ENCODE measurements at places on chromosomes 6 and 20. TPM values are rescaled to one million over a fixed set of nuclear protein-coding genes. Genes with fewer than 3 reads are reported as not detected.

The HLA-DQA2 gene
- 2.7 TPM for total RNA-seq

DNA sequence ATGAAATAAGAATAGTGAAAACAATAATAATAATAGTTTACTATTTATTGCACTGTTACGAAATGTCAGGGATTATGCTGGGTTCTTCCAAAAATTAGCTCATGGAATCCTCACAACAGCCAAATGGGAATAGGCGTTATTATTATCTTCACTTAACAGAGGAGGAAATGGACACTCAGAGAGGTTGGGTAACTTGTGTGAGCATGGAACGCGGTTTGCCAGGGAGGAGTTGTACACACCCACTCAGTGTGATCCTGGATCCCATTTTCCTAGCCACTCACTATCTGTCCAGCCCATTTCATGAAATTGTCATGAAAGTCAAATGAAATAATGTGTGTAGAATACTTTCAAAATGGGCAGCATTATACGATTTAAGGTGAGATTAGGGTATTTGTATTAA, 4.6 kb downstream of the NELFCD start:
- no peak for DNase-seq

The RPS6KA2 gene
- total RNA-seq, result 2.0 TPM

GRCh38 chr6:167350731-167351655, 26.1 kb downstream of the TTLL2 start:
- peak; percentile 72 for DNase-seq

The FAM83B gene
- not detected for total RNA-seq

DNA sequence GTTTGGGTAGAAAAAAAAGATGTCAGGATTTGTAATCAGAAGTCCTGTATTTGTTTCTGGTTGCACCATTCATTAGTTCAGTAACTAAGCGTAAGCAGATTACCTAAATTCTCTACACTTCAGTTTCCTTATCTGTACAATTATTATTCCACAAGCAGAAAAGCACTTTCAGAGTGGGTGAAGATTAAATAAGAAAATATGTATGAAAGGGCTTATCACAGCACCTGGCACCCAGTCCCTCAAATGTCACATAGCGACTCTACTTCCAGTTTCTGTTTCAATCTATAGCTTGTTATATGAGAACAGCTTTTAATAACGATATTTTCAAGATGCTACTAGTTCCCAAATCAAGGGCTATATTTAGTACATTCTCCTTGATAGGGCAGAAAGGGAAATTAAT, 31.4 kb downstream of the RGS17 start:
- DNase-seq, result no peak

DNA sequence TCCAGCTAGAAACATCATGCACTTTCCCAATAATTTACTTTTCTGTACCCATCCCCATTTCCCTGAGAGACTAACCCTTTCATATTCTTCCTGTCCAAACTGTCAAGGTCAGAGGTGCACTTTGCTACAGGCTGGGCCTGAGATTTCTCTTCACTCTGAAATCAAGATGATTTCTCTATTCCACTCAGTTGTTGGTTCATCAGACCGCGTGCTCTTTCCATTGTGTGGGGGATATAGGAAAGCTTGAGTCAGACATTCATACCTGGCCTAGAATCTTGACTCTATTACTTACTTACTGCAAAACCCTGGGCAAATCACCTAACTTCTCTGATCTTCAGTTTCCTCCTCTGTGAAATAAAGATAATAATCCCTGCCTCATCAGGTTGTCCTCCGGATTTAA, 4.7 kb upstream of the ZDHHC14 start:
- no peak for DNase-seq

DNA sequence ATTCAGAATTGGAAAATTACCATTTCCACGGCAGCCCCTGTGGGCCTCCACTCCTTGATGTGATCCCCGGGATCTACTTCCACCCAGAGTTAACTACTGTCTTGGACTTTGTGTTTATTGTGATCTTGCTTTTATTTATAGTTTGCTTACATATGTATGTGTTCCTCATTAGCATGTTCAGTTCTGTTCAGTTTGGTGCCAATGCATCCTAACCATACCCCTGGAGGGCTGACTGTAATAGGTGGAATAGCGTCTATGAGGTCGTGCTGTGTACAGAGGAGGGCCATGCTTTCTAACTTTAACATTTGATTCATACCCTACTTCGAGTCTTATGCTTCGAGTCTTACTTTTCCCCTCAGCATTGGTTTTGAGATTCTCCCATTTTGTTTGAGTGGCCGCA, 104.3 kb upstream of the SLC24A3 start:
- DNase-seq, result no peak

- DNase-seq, result no peak
These were observed 30.2 kb upstream of the NHSL1 start for GRCh38 chr6:138529478-138529877.

The AIF1 gene
- total RNA-seq, result 55.5 TPM

The BFSP1 gene
- 0.76 TPM for total RNA-seq

DNA sequence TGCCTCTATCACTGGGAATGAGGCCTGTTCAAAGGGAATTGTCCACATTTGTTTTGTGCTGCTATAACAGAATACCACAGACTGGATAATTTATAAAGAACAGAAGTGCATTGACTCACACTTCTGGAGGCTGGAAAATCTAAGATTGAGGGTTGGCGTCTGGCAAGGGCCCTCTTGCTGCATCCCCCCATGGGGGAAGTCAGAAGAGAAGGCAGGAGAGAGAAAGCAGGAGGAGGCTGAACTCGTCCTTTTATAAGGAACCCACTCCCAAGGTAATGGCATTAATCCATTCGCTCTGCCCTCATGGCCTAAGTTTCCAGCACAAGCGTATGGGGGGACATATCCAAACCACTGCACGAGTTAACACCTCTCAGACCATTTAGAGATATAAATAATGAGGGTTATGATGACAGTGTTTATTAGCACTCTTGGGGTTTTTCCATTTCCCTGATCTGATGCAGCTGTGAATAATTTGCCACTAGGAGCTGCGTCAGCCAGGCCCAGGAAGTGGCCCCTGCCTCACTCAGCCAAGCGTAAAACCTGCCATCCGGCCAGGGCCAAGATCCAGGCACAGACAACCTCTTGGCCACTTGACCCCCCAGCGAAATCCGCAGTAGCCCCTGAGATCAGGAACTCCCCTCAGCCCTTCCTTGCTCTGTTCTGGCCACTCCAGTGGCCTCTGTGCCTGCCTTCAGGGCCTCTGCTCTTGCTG, 14.2 kb upstream of the SLCO4A1 start:
- DNase-seq, result no peak

DNA sequence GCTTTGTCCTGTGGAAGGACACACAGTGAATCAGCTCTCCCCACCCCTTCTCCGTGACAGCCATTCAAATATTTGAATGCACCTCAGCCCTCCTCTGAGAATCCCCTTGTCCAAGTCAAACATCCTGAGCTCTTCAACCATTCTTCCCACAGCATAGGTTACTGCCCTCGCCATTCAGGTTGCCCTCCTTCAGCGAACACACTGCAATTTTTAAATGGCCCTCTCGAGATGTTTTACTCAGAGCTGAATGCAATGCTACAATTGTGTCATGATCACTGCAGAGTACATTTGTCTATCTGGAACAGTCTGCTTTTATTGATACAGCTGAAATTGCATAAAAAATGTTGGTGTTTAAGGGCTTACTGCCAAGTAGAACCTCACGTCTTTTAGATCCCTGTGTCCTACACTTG, 48.9 kb downstream of the SLC2A12 start:
- DNase-seq, result no peak

DNA sequence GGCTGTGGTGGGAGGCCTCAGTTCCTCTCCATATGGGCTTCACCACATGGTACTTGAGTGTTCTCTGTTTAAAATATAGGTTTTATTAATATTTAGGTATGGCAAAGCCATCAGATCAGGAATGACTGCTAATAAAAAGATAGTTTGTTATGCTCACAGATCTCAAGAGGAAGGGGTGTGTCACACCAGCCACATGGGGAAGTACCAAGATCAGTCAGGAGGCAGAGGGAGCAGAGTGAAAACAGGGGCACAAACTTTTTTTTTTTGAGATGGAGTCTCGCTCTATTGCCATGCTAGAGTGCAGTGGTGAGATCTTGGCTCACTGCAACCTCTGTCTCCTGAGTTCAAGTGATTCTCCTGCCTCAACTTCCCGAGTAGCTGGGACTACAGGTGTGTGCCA, 92.1 kb upstream of the GCM1 start:
- no peak for DNase-seq

The SNPH gene
- 2.1 TPM for total RNA-seq

The DEFB132 gene
- not detected for total RNA-seq

DNA sequence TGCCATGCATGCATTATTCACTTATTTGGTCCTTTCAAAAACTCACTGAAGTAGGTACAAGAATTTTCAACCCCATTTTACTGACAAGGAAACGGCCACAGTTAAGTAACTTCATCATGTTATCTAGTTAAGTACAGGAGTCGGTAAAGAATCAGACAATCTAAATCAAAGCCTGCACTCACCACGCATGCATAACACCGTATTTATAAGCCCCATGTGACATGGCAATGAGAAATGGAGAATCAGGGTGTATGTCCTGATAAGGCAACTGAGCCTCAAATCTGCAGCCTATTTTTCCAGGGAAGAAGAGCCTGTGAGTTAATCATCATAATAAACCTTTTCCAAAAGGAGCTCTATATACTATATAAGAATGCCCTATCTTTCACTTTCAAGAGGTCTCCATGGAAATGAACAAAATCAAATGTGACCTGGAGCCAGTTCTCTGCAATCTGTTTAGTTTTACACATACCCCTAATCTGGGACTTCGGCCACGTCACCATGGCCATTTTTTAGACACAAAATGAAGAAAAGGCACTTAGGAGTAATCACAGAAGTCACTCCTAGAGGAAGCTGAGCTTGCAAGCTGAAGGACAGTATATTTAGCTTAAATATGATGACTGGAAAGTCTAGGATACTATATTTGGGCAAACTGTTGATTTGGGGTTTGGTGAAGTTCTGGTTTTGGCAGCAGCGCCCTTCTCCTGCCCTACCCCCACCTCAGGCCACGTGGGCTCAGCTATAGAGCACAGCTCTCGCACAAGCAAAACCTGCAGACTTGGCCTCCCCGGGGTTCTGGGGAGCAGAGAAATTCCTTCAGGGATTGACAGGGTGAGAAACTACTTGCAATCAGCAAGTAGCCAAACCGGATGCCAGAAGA, 19.2 kb downstream of the TRAM2 start:
- no peak for DNase-seq

GRCh38 chr20:63098195-63098810, 91.5 kb upstream of the BHLHE23 start:
- DNase-seq, result no peak

DNA sequence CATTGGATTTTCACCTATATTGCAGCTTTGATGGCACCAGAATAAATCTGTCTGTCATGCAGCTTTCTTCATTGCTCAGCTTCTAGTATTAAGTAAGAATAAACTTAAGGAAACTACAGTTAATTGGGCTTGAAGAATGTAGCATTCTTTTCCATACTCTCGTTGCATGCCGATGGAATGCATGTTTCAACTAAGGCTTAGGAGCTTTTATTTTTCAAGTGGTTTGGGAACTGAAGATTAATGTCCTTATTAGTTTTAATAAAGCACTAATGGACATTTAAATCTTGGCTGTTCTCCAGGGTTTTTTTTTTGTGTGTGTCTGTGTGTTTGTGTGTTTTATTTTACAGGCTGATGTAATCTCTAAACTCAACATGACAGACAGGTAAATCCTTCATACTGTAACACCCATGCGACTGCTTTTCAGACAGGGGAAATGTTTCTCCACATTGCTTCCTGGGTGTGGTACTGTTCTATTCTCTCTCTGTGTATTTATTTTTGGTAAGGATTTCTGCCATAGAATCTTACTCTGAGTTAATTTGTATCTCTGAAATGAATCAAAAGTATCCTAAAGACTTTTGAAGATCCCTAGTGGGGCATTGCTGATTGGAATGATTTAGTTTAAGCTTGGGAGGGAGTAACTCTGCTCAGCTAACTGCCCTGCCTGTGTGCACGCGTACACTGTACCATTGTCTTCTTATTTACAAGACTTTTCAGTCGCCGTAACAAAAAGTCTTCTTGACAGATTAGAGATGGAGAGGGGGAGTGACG, 38.0 kb downstream of the SLC9A8 start:
- DNase-seq, result no peak

The DACT2 gene
- total RNA-seq, result 2.3 TPM

The C6orf52 gene
- 3.6 TPM for total RNA-seq

- DNase-seq, result no peak
These were observed 134.0 kb downstream of the DTNBP1 start for GRCh38 chr6:15528870-15529269.

The THBD gene
- not detected for total RNA-seq

DNA sequence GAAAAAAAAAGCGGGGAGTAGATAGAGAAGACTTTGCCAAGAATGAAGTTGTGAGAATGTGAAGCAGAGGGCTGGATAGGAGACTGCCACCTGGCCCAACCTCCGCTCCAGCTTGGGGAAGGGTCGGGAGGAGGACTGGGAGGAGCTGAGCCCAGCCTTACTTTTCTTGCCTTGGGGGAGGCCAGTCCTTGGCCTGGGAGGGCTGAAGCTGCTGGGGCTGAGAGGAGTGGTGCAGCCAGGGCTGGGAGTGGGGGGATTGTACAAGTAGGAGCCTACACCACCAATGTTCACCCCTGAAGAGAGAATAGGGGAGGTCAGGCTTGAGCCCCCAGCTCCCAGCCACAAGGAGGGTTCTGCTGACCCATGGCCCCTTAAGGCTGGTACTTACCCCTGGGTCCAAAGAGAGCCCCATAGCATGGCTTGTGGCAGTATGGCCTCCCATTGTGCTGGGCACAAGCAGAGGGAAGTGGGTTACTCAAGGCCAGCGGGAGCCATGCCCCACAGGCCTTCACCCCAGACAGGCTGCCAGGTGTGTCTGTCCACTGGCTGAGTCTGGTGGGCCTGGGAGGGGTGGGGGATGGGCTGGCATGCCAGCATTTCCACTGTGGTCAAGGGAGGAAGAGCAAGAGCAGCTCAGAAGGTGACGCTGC, 1.1 kb downstream of the CRIP3 start:
- DNase-seq, result no peak

The RHAG gene
- not detected for total RNA-seq

DNA sequence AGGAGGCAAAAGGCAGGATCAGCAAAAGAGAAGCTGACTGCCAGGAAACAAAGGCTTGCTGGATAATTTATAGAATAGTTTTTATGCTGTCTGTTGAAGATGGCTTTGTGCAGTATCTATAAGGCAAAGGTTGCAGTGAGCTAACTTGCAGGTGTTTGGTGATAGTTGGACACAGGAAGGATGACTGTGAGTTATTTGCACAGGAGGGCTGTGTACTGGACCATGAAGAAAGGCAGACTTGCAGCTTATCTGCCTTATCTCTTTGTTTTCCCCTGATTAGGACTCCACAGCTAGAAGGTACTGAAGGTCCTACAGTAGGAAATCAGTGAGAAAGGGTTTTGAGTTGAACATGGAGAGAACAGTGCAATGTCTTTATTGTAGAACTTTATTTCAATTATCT, 2.1 kb downstream of the BTN1A1 start:
- DNase-seq, result no peak

DNA sequence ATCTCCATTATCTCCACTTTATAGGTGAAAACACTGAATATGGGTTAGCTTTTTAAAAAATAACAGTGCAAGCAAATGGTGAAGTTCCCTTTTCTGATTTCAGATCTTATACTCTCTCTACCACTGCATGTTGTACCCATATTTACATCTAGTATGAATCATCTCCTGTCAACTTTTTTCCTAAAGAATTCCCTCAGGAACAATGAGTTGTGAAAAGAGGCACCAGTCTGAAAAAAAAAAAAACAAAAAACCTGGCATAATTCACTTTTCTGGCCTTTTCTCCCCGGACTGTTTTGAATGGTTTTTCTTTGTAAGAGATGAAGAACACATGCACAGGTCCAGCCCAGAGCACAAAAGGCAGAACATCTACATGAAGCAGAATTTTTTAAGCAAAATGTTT, 596.0 kb downstream of the COL12A1 start:
- DNase-seq, result no peak

The SIRPG gene
- total RNA-seq, result 31.8 TPM

The COL9A3 gene
- not detected for total RNA-seq

The PHACTR3 gene
- not detected for total RNA-seq

GRCh38 chr6:108846101-108846500, 2.1 kb upstream of the ARMC2 start:
- no peak for DNase-seq

All from activated T-helper 1 cell treated with anti-CD3 and anti-CD28 coated beads, Interleukin-12 subunit alpha, Interleukin-12 subunit beta, Interleukin-2, Interleukin-4 antibody, amounts not matched to agents 30 ng/mL and 10 ng/mL and 1 ng/mL, durations not matched to agents 14 hours and 24 hours and 36 hours (primary cell).